ENCODE measurements at places on chromosomes 4 and X.

DNA sequence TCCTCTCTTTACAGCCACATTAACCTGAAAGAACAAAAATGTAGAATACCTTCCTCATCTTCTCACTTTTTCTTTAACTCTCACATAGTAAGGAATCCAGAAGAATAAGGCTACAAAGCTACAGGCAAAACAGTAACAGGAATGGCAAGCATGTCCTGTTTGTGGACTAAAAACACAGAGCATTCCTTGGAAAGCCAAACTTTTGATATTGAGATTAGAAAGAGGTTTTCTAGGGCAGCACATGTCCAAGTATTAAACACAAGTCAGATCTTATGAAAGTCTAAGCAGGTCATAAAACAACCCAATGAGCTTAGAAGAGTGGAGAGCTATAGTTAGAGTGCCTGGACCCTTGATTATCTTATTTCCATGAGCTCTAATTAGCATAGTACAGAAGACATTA, 58.2 kb upstream of the FAM9C start:
- DNase-seq: no peak

DNA sequence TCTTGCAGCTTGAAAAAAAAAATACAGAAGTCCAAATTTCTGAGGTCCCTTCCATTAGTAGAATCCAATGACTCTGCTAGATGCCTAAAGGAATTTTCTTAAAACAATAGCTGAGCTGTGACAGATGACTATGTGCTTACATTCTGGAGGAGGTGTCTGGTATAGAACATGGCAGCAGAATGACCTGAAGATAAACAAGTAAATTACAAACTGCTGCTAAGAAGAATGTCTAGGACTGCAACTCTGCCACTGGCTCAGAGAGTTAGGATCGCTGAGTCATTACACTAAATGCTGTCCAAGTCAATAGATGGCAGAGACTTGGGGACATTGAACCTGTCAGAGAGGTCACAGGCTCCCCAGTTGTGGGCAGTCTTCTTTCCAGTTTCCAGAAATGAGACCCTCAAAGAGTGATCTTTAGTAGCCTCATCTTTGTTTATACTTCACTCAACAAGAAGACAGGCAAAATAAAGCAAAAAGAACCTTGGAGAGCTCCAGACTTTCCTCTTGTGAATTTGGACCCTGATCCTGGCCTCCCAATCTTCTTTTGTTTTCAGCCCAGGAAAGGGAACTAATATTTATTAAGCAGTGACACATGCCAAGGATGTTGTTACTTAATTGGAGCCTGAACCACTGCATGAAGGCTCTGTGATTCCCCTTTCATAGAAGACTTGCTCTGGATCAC, 56.4 kb upstream of the SCML1 start:
- DNase-seq: no peak

DNA sequence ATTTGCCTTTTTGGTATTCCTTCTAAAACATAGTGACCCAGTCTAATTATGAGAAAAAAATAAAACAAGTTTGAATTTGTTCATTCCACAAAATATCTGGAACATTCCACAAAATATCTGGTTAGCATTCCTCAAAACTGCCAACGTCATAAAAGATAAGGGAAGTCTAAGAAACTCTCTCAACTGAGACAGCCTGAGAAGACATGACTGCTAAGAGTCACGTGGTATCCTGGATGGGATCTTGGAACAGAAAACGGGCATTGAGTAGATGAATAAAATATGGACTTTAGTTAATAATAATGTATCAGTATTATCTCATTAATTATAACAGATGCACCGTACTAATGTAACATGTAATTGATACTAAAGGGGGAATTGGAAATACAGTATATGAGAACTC, 280.9 kb downstream of the ARAP2 start:
- DNase-seq: no peak

GRCh38 chr4:74873545-74874301, 59.2 kb upstream of the PARM1 start:
- no peak for DNase-seq
